Psoas muscle (tissue), 8 donors: ENCODE measurements at places on chromosomes 12 and 14. TPM values are rescaled to one million over a fixed set of nuclear protein-coding genes. Genes with fewer than 3 reads are reported as not detected.

ACOT2 gene
- total RNA-seq: 59.0 TPM

HOXC6 gene
- total RNA-seq: 23.6 TPM

DAO gene
- not detected for total RNA-seq

BCL11B gene
- 0.17 TPM for total RNA-seq

BDKRB2 gene
- 0.49 TPM for total RNA-seq
